ENCODE measurements at places on chromosomes 12 and 14.
A peak's percentile ranks its signal among the peaks of the same experiment; 100 is the strongest.

DNA sequence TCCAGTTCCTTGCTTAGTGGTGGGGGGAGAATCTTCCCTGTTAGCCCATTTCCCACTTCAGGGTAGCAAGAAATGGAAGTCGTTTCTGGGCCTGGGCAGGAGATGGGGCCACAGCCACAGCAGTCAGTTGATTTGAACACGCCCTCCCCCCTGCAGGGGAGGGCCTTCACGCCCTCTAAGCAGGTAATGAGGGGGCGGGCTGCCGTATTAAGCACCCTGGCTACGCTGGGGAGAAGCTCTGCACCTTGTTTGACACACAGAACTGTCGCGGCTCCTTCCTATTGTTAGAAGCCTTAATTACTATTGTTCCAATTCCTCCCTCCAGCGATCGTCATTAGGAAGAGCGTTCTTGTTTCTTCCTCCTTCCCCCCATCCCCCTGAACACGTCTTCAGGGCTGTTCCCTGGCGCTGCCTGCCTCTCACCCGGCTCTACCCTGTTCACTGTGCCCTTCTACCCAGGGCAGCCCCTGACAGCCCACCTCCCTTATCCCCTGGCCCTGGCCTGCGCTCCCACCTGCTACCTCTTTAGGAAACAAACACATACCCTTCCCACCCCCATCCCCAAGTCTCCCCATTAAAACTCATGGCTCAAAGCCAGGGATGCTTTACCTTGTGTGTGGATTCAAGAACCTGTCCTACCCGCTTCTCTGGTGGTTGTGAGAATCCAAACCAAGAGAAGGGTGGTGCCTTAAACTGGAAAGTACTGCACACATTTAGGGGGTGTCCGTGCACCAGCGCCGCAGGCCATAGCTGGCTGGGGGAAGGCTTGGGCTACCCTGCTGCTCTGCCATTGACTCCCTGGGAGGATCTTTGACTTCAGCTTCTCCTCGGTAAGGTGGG lies 137.6 kb downstream of the TSPAN9 start:
- no peak for DNase-seq

GRCh38 chr12:76201316-76201715 lies 116.8 kb upstream of the NAP1L1 start:
- no peak for DNase-seq

GRCh38 chr14:91317381-91318308 lies 73.1 kb upstream of the GPR68 start:
- DNase-seq: peak; percentile 83

- no peak for DNase-seq
These were observed 896 bp downstream of the HHIPL1 start for GRCh38 chr14:99645545-99646505.

DNA sequence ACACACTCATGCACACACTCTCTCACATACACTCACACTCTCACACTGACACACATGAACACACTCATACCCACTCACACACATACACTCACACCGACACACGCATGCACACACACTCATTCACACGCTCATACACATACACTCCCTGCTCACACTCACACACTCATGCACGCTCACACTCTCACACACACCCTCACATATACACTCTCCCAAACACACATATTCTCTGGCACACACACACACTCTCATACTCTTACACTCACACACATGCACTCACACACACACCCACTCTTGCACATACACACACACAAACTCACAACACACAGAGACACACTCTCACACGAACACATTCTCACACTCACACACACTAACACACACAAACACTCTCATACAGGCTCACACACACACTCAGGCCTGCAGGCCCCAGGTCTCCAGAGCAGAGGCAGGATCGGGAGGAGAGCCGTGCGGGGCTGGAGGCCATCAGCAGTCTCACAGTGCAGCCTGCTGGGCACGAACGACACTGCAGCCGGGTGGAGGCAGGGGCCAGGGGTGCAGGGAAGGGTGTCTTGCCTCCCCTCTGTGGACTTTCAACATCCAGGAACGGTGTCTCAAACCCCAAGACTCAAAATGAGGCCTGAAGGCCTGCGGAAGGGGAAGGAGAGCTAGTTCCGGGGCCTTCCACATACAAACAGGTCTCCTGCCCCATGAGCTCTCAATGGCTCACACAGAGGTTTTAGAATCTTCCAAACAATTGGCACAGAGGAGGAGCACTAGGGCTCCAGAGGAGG lies 148.7 kb downstream of the ANO2 start:
- peak; percentile 49 for DNase-seq

- peak; percentile 31 for DNase-seq
These were observed 111.9 kb downstream of the LRRK2 start for GRCh38 chr12:40336573-40337199.

GRCh38 chr14:78227248-78228077 lies 57.3 kb downstream of the NRXN3 start:
- no peak for DNase-seq

DNA sequence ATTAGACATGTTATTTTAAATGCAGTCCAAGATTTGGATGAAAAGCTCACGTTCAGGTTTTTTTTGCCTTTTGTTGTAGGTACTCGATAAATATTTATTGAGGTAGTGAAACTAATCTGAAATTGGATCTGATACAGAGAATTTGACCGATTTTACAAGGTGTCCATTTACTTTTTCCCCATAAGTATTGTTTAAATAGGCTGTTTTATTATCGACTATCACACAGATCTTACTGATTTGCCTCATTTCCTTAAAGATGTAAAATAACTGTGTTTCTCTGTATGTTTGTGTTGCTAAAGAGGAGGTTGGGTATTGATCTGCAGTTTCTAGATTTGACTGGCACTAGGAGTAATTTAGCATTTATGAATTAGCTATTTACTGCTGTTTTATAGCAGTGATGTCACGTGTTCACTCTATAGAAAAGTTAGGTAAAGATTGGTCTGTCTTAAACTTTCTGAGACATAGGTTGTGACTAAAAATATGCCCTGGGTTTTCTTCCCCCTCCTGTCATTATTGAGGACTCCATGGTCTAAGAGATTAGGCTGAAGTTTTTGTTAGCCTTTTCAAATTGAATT lies 3.5 kb downstream of the RAP1B start:
- DNase-seq: no peak

DNA sequence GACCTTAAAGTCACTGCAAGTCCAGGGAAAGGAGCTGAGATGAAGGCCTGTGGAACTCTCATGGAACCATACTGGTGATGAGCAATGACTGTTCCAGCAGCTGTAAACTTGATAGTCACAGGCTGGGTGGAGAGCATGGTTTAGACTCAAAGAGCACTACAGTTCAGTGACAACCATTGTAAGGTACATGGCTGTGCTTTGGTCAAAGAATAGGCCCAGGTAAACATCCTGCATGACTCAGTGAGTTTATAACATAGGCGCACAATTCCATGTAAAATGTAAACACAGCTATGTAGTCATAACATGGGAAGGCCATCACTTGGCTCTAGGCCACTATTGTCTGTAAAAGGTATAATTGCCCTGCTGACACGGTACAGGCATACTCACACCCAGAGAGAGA lies 119.3 kb upstream of the FSCB start:
- DNase-seq: no peak

- no peak for DNase-seq
These were observed 23.5 kb downstream of the CCDC92 start for GRCh38 chr12:123948796-123949769.

- no peak for DNase-seq
These were observed 230.2 kb upstream of the RGS6 start for GRCh38 chr14:71701990-71702389.

DNA sequence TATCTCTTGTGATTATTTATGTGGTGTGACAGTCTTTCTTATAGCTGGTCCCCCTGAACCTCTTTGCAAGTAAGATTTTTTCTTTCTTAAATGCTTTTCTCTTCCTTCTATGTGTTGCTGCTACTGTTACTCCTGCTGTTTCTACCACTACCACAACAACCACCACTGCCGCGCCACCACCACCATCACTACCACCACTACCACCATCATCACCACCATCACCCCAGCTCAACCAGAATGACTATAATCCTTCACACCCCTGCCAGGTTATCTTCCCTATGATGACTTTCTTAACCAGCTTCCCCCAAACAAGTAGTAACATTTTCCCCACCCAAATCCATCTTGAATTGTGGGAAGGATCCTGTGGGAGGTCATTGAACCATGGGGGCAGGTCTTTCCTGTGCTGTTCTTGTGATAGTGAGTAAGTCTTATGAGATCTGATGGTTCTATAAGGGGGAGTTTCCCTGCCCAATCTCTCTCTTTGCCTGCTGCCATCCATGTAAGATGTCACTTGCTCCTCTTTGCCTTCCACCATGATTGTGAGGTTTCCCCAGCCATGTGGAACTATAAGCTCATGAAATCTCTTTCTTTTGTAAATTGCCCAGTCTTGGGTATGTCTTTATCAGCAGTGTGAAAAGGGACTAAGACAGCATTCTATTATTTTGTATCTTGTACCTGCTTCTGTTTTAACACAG lies 52.2 kb downstream of the CHST11 start:
- no peak for DNase-seq

- DNase-seq: no peak
These were observed 321.1 kb upstream of the PRICKLE1 start for GRCh38 chr12:42910656-42911055.

DNA sequence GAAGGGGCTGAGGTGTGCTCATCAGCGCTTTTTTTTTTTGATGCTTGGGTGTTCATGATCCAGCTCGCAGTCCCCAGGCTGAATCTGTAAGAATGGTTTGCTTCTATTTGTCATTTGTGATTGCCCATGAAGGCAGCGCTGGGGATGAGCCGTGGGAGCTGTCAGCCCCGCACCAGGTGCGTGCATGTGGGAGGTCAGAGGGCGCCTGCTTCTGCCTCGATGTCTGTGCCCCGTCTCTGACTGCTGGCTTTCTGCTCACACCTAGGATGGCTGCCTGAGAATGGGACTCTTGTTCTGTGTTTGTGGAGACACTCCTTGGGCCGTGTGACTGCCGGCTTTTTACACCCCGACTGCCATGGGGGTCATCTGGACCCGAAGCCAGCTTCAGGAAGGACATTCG lies 141.2 kb upstream of the RTL1 start:
- no peak for DNase-seq

- DNase-seq: no peak
These were observed 194.7 kb upstream of the FBXO33 start for GRCh38 chr14:39626589-39627576.

GRCh38 chr12:99004799-99005466 lies 359.8 kb downstream of the APAF1 start:
- no peak for DNase-seq

DNA sequence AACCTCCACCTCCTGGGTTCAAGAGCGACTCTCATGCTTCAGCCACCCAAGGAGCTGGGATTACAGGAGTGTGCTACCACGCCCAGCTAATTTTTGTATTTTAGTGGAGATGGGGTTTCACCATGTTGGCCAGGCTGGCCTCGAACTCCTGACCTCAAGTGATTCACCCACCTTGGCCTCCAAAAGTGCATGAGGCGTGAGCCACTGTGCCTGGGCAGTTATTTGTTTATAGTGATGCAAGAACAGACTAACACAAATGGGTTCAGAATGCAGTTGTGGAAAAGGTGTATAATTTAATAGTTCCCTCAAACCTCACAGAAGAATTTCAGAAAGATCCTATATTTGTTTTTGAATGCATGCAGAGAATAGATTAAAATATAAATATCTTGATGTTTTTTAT lies 447.1 kb downstream of the ZFP36L1 start:
- no peak for DNase-seq

GRCh38 chr12:100474617-100475016 lies 951 bp downstream of the NR1H4 start:
- no peak for DNase-seq

GRCh38 chr12:80101126-80101525 lies 1.8 kb downstream of the OTOGL start:
- no peak for DNase-seq

GRCh38 chr14:32022938-32023466 lies 54.1 kb upstream of the ARHGAP5 start:
- no peak for DNase-seq

DNA sequence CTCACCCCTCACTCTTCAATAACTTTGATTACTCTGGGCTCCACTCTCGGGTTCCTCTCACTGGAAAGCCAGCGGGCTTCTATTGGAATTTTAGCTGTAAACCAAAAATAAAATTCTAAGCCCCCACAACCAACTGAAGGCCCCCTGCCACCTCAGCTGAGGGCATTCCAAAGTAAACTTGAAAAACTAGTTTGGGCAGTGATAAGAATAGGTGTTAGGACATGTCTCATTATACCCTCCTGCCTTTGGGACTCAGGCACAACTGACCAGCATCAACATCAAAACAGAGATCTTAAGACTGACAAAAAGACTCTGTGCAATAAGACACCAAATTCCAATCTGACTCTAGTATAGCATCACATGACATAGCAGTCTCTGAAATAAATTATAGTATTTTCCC lies 11.9 kb upstream of the TSPAN9 start:
- DNase-seq: no peak

GRCh38 chr12:72468505-72468904 lies 196.3 kb downstream of the TRHDE start:
- no peak for DNase-seq

DNA sequence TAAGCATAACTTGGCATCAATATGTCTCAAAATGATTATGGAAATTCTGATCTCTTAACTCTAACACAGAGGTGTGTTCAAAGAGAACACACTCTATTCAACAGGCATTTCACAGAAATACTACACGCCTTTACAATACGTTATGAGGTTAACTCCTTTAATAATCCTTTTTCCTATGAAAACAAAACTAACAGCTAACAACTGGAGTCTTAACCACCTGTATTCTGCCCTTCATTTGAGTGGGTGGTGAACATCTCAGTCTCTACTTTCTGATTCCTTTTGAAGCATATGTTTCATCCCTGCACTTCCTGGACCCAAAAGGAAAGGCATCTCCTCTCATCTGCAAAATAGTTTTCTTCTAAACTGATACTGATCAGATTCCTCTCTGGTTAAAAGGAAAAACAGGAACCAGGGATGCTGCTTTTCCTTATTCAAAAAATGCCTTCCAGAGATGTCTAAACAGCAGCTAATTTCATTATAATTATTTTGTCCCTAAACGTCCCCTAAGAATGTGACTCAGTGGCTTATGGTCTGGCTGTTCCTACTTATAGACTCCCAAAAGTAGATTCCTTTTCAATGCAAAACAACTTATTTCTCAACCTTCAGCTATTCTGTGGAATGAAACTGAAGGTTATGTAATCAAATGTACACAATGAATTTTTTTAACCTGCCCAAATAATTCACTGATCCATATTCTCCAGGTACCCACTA lies 24.1 kb downstream of the ITPR2 start:
- DNase-seq: no peak

- DNase-seq: peak; percentile 45
These were observed 53.7 kb downstream of the GALNT4 start for GRCh38 chr12:89470741-89471509.

DNA sequence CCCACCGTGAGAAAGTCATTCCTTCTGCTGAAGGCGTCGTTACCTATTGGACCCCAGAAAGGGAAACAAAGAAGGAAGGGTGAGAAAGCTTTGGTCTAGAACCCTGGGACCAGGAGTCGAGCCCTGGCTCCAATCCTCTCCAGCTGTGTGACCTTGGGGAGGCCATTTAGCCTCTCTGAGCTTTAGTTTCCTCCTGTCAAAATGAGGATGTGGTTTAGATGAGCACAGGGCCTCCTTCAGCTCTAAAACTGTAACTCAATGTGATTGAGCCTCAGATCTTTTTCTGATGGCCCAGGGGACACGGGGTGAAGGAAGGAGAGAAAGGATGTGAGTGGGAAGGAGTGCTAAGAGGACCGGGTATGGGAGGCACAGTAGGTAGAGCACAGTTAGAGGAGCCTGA lies 7.7 kb downstream of the JDP2 start:
- no peak for DNase-seq

Data from NCI-H446 (cell line).